ENCODE measurements at places on chromosomes 5 and 9. TPM values are rescaled to one million over a fixed set of nuclear protein-coding genes. Genes with fewer than 3 reads are reported as not detected.

TLX3 gene
- not detected for total RNA-seq

TRPM3 gene
- 0.16 TPM for total RNA-seq

TMEFF1 gene
- not detected for total RNA-seq

GABRG2 gene
- not detected for total RNA-seq

ERAP2 gene
- total RNA-seq, result 5.3 TPM

Data from Right ventricle myocardium superior (tissue), 1 donor.